ENCODE measurements at places on chromosomes 4 and X.

- DNase-seq = peak; percentile 96
Observed at GRCh38 chr4:113452868-113453620, 308.5 kb downstream of the CAMK2D start.

DNA sequence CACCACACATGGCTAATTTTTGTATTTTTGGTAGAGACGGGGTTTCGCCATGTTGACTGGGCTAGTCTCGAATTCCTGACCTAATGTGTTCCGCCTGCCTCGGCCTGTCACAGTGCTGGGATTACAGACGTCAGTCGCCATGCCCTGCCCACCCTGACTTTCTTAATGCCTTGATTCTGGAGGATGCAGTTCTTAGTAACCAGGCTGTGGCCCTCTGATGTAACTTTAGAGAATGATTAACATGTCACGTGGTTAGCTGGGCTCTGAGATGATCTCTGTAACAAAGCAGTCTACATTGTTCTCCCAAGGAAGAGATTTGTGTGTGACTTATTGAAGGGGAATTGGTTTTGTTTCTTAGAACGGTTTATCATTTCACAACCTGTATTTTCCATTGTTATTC is 30.6 kb downstream of the ANK2 start:
- peak; percentile 2 for DNase-seq

GRCh38 chr4:165604181-165604580 is 225.4 kb downstream of the CPE start:
- DNase-seq = no peak

DNA sequence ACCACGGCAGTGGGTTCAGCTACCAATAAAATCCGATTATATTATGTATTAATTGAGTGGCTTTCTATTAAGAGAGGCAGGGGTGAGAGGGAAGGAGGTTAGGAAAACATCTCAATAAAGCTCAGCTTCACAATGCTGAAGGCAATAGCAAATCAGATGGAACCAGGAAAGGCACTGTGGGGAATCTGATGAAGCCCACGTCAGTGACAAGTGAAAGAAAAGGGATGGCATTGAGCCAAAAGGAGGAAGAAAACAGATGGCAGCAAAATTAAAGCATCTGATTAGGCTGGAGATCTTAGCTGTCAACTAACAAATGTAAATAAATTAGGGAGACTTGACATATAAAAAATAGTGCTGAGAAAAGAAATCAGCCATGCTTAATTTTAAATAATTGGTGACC is 180.9 kb downstream of the RASL11B start:
- peak; percentile 13 for DNase-seq

DNA sequence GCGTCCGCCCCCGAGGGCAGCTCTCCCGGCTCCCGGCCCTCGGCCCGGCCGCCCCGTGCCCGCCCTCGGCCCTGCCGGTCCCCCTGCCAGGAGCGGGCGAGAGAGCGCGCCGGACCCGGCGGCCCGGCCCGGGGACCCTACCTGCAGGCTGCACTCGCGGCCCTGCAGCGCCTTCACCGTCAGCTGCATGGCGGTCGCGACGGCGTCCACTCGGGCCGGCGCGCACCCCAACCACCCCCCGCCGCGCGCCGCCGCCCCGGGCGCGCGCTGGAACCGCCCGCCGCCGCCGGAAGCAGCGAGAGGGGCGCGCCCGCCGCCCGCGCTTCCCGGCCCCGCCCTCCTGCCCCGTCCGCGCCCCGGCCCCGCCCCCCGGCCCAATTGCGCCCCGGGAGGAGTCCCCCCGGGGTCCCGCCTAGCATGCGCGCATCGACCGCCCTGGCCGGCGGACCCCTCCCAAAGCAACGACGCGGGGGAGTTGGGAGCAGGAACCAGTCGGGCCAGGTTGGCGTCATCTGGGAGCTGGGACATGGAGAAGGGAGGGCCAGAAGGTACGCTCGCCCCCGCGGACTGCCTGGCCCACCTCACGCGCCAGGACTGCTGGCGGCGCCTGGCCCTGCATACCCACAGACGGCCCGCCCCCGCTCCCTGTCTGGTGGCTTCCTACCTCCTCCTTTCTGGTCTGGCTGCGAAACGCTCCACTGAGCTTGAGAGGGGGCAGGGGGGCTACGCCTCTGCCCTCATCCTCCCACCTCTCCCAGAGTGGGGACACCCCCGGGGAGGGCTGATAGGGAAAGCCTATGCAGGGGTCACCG is at the start of gene UBL4A:
Gene UBL4A (minus strand): TSS at position 220 of the 812 bp plus-strand sequence. CDS start 31 bp downstream, at position 189.
- DNase-seq = peak; percentile 38

DNA sequence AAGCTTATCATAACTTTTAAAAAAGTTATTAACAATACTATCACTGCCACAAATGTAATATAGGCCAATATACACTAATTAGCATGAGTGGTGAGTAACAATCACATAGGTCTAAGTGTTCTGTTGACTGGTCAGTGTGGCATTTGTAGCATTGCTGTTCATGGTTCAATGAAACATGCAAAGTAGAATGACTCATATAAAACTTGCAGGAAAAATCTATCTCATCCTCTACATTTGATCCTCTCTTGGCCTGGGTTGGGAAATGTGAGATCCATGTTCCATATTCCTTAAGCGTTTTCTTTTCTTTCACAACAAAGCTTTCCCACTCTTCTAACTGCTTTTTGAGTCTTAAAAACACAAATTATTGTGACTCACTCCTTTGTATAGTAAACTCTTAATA is 1418.7 kb downstream of the FSTL5 start:
- no peak for DNase-seq

DNA sequence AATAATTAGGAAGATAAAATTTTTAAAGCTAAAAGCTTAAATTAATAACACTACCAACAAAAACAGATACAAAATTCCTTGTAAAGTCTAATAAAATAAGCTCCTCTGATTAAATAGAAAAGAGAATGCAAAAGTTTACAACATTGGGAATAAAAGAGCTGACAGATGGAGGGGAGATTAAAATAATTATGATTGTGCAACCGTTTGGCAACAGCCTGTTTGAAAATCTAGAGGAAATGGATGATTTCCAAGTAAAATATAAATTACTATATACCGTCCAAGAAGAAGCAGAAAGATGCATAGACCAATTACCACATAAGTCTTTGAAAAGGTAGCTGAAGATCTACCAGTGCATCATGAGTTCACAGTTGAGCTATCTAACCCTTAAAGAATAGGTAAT is 46.4 kb upstream of the VBP1 start:
- no peak for DNase-seq

GRCh38 chr4:52890521-52890791 is 28.3 kb downstream of the RASL11B start:
- no peak for DNase-seq

GRCh38 chrX:144327495-144327894 is 443.6 kb downstream of the UBE2NL start:
- no peak for DNase-seq

DNA sequence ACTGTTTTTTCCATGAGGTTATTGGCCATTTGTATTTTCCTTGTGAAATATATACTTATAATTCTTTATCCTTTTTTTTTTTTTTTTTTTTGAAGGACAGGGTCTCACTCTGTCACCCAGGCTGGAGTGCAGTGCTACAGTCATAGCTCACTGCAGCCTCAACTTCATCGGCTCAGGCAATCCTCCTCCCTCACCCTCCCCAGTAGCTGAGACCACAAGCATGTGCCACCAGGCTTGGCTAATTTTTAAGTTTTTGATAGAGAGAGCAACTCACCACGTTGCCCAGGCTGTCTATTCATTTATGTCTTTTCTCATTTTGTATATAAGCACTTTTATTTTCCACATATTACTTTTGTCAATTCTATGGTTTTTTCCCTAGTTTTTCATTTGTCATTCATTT is 16.8 kb downstream of the RBPJ start:
- no peak for DNase-seq

- DNase-seq = no peak
Observed at GRCh38 chr4:85154591-85154990, 188.1 kb upstream of the WDFY3 start.

DNA sequence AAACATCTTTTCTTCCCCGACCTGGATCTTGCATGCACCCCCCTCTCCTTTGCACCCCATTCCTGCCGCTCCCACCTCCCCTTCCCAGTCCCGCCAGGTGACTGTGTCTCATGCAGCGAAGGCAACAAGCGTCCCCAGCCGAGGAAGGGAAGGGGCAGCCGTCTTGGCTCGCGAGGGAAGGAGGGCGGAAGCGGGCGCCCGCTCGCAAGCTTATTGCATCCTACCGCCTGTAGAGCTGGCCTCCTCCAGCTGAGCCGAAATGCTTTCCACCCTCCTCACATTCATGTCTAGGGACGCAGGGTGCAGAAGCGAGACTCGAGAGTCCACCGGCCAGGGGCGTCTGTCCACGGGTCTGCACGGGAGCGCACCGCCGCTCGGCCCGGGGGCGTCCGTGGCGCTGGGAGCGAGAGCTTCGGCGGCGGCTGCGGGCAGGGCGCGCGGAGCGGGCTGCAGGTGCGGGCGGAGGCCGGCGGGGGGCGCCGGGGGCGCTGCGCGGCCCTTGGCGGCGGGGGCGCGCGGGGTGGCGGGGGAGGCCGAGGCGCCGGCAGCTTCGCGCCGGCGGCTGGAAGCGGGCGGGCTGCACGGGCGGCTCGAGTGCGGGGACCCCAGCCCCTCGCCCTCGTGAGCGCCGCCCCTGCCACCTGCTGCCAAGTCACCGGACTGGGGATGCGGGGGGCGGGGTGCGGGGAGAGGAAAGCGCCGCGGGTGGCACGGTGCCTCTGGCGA is at the start of gene KCNIP4:
Gene KCNIP4 (minus strand): TSS at position 426 of the 726 bp plus-strand sequence.
- DNase-seq = peak; percentile 23

DNA sequence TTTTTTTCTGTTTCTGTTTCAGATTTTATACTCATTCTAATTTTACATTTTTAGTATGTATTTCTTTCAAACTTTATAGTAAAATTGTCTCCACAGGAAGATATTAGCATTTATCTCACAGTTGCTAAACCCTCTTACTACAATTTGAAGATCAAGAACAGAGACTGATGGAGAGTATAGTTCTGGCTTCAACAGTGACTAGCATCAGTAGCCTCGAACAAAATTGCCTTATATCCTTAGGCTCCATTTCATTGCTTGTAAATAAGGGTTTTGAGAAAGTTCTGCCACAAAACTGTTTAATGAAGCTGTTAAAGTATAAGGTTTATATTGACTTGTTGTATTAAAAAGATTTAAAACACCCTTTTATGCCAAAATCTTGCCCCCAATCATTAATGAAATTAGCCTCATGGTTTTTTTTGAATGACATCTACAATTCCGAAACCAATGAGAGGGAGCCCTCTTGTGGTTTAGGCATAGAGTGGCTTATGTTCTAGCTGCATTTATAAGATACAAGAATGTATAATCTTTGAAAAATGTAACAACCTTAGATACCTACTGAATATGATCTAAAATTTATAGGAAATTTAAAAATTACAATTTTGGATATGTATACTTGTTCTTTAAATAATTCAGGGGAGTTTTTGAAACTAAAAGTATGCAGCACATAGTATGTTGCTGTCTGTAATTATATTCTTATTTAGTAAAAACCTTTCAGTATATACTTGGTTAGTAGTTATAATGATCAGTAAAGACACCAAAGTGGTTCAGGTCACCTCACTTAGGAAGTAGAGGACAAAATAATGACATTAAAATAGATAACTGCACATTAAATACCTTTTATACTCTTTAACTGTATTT is 109.8 kb upstream of the HPGD start:
- DNase-seq = peak; percentile 76

DNA sequence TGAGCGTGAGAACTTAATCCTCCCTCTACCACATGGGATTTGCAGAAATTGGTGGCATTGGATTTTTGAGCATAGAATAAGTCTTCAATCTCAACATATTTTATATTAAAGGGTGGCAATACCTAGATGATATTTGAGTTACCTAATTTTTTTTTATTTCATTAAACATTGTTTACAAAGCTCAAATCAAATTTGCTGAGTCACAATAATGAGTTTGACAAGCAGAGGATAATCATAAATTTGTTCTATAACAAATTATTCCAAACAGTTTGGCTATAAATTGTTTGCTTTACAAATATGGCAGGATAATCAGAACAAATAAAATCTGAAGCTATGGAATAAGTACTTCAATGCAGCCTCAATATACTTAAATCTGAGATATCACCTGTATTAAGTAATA is 22.7 kb downstream of the EMCN start:
- DNase-seq = no peak

- DNase-seq = peak; percentile 44
Observed at GRCh38 chr4:76615999-76616398, 181.0 kb downstream of the SHROOM3 start.

GRCh38 chrX:110853610-110854009 is 58.0 kb upstream of the CHRDL1 start:
- peak; percentile 3 for DNase-seq

DNA sequence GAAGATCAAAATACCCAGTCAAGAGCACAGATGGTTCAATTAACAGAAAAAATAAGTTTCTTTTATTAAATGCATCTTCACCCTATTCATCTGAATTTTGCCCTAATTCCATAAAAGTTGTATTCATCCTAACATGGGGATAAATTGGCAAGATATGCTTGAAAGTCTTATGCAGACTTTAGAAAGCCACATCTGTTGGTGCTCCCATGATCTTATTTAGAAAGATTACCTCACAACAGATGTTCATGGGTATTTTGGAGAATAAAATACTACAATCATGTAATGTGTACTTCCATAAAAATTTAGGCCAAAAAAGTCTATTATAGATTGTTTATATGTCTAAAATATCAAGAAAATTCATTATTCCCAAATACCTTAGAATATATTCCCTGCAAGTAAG is 510.3 kb downstream of the TECRL start:
- no peak for DNase-seq

- DNase-seq = peak; percentile 36
Observed at GRCh38 chrX:39242187-39242586, 440.9 kb downstream of the MID1IP1 start.

DNA sequence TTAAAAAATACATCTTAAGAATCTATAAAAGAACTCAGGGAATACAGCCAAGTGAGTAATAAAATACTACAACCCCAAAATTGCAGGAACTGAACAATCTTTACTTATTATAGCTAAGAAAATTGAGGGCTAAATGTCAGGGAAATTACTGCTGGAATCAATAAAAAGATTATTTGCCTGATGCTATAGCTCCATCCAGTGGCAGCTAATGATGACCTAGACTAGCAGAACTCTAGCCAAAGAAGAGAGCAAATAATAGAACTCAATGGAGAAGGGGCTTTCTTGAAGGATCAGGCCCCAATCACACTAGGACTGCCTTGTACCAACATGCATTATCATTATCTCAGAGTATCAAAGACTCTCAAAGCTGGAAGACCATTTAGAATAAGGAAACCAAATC is 85.0 kb upstream of the FAM241A start:
- DNase-seq = peak; percentile 61

DNA sequence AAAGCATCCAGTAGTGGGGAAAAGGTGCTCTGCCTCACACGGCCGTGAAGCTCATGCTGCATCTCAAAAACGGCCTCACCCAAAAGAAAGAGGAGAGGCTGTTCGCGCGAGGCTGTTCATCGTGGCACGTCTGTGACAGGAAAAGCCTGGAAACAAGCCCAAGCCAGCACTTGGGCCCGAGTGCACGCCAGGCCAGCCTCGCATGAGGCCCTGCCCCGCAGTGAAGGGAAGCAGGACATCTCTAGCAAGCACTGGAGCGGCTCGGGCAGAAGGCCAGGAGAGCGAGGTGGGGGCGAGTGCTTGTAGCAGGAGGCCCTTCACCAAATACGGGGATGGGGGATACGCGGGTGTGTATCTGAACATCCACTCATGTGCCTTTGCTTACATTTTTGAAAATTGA is 39.9 kb upstream of the MXD4 start:
- no peak for DNase-seq

Measured in choroid plexus epithelial cell (primary cell).